ENCODE measurements at places on chromosomes 13 and 19. TPM values are rescaled to one million over a fixed set of nuclear protein-coding genes. Genes with fewer than 3 reads are reported as not detected.

GRCh38 chr13:110503037-110503901 is 58.3 kb downstream of the RAB20 start:
- ATAC-seq = peak; percentile 35

DNA sequence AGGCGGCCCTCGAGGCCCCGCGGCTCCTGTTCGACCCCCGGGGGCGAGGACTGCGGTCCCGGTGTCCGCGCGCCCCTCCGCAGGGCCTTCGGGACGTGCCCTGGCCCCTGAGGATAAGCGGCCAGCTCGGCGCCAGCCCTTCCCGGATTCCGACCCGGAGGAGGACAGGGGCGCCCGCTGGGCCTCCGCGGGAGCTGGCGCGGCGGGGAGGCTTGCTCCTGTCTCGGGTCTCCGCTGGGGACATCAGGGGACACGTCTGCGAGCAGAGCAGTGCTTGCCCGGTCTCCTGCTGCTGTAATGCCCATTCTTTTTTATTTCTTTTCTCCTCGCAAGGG is 829 bp downstream of the B3GLCT start:
- ATAC-seq = peak; percentile 29

DNA sequence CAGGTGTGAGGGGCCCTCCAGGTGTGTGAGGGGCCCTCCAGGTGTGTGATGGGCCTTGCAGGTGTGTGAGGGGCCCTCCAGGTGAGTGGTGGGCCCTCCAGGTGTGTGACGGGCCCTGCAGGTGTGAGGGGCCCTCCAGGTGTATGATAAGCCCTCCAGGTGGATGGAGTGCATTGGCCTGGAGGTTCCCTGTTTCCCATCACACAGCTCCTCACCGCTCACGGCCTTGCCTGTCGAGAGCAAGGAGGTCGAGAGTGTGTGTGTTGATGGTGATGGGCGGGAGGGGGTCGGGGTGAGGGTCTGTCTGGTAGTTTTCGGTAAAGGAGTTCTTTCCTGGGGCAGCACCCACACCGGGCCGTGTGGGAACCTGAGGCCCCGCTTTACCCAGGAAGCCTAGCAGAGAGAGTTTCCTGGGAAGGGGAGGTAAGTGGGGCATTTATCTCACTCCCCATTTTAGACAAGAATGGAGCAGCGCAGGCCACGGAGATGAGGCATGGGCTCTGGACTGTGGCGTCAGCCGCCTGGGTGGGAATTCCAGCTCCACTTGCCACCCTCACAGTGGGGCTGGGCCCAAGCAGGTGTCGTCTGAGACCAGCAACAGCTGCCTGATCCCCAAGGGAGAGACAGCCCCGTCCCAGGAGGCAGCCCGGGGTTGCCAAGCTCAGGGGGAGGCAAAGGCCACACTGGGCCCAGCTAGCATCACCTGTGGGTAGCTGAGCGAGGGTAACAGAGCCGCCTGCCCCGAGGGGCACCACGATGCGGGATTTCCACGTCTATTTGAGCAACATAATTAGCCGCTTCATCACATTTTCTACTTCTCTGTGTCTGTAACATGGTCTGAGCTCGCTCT is 10.9 kb upstream of the GAS6 start:
- no peak for ATAC-seq

- no peak for ATAC-seq
Observed at GRCh38 chr13:75839406-75839805, 203.3 kb downstream of the LMO7 start.

- no peak for ATAC-seq
Observed at GRCh38 chr13:55214841-55215345, 1925.8 kb upstream of the PRR20A start.

DNA sequence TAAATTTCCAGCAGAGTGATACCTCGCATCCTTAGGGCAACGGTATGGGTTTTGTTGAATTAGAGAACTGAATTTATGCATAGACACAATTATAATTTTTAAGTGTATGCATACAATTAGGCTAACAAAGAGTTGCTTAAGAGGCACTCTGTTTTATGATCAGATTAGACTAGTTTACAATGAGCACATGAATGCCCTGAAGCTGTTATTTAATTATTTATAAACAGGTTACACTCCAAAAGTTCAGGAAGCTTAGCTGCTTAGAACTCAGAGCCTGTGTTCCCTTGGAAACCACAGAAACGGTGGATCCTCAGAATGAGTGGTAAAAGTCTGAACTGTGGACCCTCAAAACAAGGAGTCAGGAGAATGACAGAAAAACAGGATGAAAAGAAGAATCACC is 72.5 kb upstream of the FBXL3 start:
- ATAC-seq = no peak

LILRA1 gene
- 0.18 TPM for total RNA-seq

IZUMO1 gene
- 0.55 TPM for total RNA-seq

ZNF83 gene
- 84.3 TPM for total RNA-seq

PNMA8B gene
- 5.4 TPM for total RNA-seq

Data from motor neuron (in vitro differentiated cells).